Islet precursor cell (in vitro differentiated cells): ENCODE measurements at places on chromosomes 1 and 21.
A peak's percentile ranks its signal among the peaks of the same experiment; 100 is the strongest.

- peak; percentile 95 for DNase-seq
Measured at GRCh38 chr1:115829023-115829674, 11.8 kb downstream of the NHLH2 start.

DNA sequence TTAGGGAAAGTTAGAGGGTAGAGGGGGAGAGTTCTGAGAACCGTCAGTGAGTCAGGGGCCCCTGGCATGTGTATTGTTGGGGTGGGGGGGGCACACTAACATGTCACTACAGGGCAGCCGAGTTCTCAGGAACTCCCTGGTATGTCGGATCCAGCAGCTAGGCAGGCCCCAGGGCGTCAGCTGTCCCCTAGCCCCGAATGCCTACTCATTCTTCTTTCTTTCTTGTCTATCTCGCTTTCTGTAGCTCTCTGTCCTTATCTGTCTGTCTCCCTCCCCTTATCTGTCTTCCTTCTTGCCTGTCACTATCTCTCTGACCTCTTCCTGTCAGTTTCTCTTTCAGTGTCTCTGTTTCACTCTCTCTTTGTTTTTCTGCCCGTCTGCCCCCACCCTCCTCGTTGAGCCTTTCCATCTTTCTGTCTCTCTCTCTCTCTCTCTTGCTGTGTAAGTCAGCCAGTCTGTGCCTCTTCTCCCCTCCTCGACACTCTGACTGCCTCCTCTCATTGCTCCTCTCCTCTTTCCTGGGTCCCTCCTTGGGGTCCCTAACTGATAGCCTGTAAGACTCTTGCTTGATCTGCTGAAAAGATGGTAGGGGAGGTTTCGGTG is 2.4 kb downstream of the NTRK1 start:
- DNase-seq = peak; percentile 81

GRCh38 chr1:203672346-203672745 is 45.7 kb downstream of the ATP2B4 start:
- no peak for DNase-seq

- peak; percentile 41 for DNase-seq
Measured at GRCh38 chr21:46063227-46063626, 34.7 kb upstream of the COL6A2 start.

- no peak for DNase-seq
Measured at GRCh38 chr1:92458146-92458545, 28.6 kb downstream of the GFI1 start.

DNA sequence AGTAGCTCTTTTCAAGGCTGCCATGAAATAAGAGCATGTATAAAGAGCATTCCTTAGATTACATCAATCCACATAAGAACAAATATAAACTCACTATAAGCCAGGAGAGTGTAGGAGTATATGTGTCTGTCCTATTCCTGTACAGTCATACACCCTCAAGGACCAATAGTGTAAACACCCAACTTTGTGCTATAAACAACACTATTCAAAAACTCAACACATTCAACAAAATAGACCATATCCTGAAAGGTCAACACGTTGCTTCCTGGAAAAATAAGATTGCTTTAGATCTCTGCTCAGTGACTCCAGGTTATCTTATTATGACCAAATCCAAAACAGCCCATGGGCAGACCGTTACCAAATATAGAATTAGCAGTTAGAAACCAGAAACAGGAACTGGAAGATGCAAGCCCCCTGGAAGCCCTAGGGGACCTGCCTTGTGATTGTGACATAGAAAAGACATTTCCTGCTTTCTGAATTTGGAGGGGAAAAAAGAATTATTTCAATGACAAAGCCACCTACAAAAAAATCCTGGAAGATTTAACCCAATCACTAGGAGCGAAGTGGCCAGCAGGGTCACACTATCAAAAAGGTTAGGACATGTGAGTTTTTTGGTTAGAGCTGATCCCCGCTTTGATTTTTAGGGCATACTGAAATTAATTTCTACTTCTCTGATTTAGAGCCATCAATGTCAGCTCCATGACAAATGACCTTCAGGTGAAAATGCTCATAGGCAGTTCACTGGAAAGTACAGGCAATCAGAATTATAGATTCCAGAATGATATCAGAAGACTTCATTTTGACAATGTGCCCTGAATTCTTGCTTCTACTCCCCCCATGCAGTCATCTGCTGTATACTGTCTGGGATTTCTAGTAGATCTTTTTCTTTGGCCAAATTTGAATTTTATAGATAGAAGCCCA is 59.9 kb downstream of the LRRC8C start:
- no peak for DNase-seq

GRCh38 chr1:177410179-177410766 is 239.5 kb downstream of the BRINP2 start:
- DNase-seq = no peak

DNA sequence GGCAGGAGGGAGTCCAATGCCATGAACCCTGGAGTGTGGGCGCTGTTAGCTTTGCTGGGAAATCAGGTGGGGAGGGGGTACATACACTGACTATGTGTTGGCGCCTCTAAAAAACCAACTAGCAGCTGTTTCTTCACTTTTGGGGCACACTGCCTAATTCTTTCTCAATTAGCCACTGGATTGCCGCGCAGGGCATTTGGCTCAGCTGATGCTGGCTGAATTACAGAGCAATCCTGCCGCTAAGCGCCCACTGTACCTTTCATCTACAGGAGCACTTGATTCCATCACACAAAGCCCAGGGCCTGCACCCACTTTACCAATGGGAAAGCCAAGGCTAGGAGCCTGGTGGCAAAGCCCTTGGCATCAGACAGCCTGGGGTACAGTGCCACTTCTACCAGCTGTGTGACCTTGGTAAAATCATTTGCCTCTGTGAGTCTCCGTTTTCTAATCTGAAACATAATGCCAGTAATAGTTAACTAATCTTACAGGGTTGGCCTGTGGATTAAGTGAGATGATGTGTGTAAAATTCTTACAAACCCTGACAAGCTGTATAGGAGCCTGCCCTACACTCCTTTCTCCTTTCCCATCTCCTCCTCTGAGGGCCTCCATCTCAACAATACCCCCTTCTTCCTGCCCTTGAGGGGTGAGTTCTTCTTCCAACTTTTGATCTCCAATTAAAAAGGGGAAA is 59.0 kb downstream of the UBE2T start:
- no peak for DNase-seq

GRCh38 chr1:13624526-13624925 is 40.9 kb downstream of the PDPN start:
- DNase-seq = no peak

DNA sequence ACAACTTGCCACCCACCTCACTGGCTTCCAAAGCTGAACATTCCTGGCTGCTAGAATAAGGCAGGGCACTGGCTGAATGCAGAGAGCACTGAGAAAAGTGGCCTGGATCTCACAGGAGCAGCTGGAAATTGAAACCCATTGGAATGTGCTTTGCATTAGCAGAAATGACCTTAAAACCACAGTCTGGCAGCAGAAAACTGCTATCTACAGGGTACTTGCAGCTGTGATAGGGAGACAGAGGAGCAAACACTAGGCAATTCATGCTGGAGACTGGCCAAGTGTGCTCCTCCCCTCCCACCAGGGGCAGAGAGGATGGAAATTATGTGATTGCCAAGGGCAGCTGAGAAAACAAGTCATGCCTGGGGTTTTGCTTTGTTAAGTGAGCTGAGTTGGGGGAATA is 47.2 kb downstream of the HSD3B1 start:
- DNase-seq = peak; percentile 94

DNA sequence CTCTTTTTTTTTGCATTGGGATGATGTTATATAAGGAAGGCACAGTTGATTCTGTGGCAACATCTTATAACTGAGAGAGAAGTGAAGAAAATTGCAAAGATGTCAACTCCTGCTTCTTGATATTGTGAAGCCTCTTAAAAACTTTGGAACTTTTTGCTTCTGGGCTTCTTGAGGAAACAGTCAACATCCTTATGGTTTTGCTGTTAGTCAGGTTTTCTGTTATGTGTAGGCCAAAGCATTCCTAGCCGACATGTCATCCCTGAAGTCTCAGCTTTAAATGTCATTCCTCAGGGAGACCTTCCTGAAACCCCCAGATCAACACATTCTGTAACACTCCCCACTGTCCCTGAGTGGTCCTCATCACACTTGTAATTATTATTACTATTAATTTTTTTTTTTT is 12.6 kb downstream of the FALEC start:
- DNase-seq = no peak

- DNase-seq = peak; percentile 78
Measured at GRCh38 chr1:155976062-155976912, 2.1 kb downstream of the ARHGEF2 start.

GRCh38 chr1:6800745-6801144 is 15.5 kb downstream of the CAMTA1 start:
- no peak for DNase-seq

- no peak for DNase-seq
Measured at GRCh38 chr1:175000697-175001187, 995 bp downstream of the CACYBP start.

- no peak for DNase-seq
Measured at GRCh38 chr1:205088341-205088740, 4.1 kb upstream of the TMEM81 start.

GRCh38 chr1:96987186-96987703 is 265.7 kb downstream of the PTBP2 start:
- no peak for DNase-seq

DNA sequence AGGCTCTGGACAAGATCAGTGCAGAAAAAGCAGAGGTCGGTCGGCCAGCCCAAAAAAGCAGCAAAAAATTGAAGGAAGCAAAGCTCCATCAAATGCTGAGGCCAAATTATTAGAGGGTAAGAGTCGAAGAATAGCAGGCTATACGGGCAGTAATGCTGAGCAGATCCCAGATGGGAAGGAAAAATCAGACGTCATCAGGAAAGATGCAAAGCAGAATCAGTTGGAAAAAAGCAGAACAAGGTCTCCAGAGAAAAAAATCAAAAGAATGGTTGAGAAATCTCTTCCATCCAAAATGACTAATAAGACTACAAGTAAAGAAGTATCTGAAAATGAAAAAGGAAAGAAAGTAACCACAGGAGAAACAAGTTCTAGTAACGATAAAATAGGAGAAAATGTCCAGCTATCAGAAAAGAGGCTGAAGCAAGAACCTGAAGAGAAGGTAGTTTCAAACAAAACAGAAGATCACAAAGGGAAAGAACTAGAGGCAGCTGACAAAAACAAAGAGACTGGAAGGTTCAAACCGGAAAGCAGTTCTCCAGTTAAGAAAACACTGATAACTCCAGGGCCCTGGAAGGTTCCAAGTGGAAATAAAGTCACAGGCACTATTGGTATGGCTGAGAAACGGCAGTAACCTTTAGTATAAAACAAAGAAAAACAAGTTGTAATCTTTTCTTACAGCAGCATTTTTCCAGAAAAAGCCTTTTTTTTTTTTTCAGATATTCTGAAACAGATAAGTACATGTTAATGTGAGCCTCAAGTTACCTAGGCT is 75.7 kb downstream of the PHTF1 start:
- DNase-seq = no peak

DNA sequence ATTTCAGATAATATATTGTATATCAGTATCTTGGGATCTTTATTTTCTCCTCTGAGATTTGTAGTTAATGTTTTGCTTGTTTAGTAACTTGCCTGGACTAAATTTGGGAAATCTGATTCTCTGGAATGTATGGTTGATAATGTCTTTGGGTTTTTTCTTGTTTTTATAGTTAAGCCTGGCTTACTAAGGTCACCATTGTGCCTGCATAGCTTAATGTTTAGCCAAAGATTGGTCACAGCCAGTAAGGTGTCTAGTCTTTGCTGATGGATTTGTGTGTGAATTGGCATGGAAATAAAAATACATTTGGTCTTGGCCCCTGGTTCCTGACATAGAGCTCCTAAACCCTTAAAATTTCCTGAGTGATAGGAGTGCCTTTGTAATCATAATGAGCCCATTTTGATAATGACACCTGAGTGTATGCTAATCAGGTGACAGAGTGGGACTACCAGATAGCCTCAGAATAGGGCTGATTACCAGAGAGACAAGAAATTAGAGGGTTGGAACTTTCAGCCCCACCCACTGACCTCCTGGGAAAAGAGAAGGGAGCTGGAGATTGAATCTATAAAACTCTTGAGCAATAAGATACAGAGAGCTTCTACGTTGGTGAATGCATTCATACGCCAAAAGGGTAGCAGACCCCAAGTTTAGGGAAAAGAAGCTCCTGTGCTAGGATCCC is 47.9 kb upstream of the NUF2 start:
- DNase-seq = no peak

DNA sequence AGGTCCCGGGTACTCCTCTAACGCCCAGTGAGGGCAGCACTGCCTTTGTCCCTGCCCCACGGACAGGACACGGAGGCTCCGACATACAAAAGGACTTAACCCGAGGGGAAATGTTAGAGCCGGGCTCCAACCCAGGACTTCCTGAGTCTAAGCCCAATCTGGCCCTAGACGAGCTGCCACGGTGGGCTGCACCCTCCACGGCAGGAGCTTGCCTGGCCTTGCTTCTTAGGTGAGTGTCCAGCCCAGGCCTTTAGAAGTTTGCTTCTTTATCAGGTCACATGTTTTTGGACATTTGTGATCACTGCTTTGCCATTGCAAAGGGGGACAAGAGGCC is 11.0 kb upstream of the TMEM200B start:
- DNase-seq = peak; percentile 52

- no peak for DNase-seq
Measured at GRCh38 chr1:232556351-232556750, 73.6 kb downstream of the SIPA1L2 start.

GRCh38 chr1:226217273-226217672 is 6.2 kb upstream of the MIXL1 start:
- DNase-seq = no peak

GRCh38 chr1:101769520-101769919 is 227.2 kb downstream of the OLFM3 start:
- no peak for DNase-seq

DNA sequence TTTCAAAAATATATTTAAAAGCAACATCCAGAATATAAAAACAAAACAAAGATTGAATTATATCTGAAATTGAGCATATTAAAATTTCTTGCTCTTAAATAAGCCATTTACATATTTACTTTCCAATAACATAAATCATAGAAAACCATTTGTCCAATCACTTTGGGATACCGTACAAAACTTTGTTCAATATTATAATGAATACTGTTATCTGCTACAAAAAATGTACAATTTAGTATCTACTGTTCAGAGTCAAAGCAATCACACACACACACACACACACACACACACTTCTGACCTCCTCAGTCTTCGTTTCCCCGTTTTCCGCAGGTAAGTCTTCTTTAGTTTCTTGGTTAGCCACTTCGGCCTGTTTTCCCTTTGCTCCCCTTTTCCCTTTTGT is 4.0 kb downstream of the HMGN1 start:
- DNase-seq = no peak

- peak; percentile 58 for DNase-seq
Measured at GRCh38 chr1:201850053-201850397, 21.1 kb downstream of the IPO9 start.

DNA sequence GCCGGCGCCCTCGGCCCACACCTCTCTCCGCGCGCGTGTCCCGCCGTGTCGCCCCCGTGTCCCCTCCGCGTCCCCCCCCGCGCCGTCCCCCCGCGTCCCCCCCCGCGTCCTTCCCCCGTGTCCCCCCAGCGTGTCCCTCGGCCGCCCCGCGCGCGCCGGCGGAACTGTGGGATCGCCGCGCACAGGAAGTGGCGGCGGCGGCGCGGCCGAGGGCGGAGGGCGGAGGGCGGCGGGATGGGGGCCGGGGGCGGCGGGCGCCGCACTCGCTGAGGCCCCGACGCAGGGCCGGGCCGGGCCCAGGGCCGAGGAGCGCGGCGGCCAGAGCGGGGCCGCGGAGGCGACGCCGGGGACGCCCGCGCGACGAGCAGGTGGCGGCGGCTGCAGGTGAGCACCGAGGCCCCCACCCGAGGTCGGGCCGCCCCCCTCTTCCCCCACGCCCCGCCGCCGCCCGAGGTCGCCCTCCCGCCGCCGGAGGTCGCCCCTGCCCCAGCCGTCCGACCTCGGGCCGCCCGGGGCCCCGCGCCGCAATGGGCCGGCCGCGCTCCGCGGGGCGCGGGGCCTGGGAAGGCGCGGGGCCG is at the start of gene AGPAT3:
Gene AGPAT3, plus strand, starts transcription at position 262 of the 578 bp plus-strand sequence. CDS start 94,459 bp downstream, outside the sequence.
- DNase-seq = no peak
